Stimulated activated CD4-positive, alpha-beta T cell treated with anti-CD3 and anti-CD28 coated beads, TNF-alpha, amount 100 ng/mL, for 4 hours (primary cell): ENCODE measurements at places on chromosomes 5 and 9.

GRCh38 chr9:106875529-106875928 is 12.6 kb downstream of the ZNF462 start:
- no peak for DNase-seq

DNA sequence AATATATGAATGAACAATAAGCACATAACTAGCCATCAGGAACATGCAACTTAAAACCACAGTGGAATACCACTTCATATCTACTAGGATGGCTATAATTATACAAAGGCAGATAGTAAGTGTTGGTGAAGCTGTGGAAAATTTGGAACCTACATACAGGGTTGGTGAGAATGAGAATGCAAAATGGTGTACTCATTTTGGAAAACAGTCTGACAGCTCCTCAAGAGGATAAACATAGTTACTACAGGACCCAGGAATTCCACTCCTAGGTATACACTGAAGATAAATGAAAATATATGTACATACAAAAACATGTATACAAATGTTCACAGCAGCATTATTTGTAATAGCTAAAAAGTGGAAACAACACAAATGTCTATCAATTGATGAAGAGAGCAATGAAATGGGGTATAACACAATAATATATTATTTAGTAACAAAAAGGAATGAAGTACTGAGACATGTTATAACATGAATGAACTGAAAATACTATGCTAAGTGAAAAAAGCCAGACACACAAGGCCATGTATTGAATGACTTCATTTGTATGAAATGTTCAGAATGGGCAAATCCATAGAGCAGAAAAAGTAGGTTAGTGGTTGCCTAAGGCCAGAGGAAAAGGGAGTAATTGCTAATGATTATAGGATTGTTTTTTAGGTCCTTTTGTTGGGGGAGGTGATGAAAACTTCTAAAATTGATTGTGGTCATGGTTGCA is 31.2 kb upstream of the CDK5RAP2 start:
- no peak for DNase-seq

- no peak for DNase-seq
Observed at GRCh38 chr5:149632311-149633251, 51.3 kb downstream of the ARHGEF37 start.

DNA sequence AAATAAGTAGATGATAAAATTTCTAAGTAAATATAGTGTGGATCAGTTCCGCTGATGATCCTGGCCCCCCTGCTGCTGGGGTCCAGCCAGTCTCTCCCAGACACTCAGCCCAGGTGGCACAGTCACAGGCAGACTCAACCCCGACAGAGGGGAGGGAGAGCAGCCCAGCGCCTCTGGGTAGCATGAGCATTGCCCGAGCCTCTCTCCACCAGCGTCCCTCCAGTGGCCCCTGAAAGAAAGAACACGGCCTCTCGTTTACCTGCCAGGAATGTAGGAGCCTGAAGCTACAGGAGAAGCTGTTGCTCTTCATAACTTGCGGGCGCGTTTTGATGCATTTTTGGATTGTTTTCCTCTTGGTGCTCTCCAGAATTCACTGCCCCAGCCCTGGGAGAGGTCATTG is 68.8 kb upstream of the ICE1 start:
- no peak for DNase-seq

DNA sequence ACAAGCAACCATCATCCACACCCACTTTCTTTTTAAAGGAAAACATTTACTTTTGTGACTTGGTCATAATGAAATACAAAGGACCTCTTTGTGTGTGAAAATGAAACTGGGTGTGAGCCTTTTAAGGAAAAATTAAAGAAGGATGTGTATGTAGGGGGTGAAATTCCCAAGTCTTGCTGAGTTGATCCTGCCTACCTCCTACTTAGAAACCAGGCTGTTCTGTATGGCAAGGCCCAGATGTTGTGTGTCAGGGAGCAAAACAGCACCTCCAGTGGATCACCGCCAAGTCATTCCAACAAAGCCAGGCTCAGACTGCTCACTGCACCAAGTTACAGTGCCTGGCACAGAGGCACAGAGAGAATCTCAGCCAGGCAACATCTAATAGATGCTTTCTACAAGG is 198.5 kb upstream of the FBN2 start:
- no peak for DNase-seq

DNA sequence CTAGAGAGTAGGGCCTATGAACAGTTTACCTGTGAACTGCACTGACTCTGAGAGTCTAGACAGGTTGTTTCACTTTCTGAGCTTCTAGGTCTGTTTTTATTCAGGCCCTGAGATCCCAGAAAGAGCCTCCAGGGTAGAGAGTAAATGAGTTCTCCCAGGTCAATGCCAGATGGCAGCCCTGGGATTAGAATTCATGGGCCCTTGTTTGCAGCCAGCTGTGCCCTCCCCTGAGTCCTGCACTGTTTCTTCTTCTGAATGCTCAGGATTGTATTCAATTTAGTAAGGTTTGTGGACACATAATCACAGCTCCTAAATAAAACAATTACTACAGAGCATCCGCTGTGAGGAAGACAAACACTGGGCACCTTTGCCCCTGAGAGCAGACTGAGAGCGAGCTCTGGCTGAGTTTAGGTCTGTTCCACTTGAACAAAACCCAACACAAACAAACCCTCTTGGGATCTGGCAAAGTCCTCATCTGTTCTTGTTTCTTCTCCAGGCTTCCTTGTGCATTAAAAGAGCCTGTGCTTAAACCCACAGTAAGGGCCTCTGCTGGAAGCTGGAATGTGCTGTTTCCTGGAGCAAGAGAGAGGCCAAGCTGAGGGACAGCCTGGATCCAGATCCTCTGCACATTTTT is 29.9 kb downstream of the FAM219A start:
- no peak for DNase-seq

GRCh38 chr9:36940500-36940853 is 93.6 kb downstream of the PAX5 start:
- DNase-seq, result no peak

GRCh38 chr9:125654121-125654520 is 52.9 kb downstream of the MAPKAP1 start:
- no peak for DNase-seq

DNA sequence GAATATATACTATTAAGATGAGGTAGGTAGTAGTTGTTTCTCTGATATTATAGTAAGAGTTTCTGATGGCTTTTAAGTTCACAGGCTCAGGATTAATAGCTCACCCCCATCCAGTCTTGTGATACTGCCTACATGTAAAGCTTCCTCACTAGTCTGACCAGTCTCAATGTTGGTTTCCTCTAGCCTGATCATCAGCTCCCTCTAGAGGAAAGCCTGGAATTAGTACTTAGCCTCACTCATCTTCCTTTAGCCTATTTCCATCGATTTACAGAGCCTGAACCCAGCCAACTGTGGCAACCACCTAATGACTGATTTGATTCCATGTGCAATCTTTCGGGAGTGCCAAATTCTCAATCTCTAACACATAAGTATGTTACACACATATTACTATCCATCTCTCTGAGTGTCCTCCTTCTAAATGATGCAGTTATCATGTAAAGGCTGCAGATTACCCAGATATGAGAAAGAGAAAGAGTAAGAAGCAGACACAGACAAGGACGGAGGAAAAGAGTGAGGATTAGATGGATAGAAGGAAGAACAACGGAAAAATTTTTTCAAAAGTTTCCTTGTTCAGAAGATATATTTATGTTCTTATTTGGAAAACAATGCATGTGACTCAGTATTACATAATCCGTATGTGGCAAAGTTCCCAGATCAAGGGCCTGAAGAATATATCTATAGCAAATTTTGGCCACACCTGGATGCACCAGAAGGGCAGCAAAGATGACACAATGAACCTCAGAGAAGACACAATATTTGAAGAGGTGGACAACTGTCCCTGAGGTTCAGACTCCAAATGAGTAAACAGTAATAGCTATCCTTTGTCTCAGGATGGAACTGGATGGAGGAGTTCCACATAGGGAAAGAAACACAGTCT is 333.7 kb downstream of the ELAVL2 start:
- DNase-seq, result no peak

DNA sequence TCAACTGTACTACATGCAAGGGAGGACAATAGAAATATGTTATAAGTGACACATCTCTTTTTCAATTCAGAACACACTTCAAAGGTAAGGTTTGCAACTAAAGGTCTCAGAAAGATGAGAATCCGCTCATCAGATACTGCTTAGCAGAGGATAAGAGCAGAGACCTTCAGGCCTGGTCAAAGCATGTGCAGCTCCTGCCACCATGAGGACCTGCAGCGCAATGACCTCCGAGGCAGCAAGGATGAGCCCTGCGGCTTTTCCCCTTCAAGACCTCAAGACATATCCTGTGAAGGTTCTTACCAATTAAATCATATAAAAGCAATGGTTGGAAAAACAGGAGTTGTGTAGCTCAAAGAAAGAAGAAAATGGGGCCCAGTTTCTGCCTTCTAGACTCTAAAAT is 135.8 kb downstream of the TRIM36 start:
- DNase-seq, result no peak

- DNase-seq, result no peak
Observed at GRCh38 chr5:44674461-44674860, 134.3 kb upstream of the MRPS30 start.

- DNase-seq, result no peak
Observed at GRCh38 chr5:118185018-118185417, 803.3 kb downstream of the DTWD2 start.

DNA sequence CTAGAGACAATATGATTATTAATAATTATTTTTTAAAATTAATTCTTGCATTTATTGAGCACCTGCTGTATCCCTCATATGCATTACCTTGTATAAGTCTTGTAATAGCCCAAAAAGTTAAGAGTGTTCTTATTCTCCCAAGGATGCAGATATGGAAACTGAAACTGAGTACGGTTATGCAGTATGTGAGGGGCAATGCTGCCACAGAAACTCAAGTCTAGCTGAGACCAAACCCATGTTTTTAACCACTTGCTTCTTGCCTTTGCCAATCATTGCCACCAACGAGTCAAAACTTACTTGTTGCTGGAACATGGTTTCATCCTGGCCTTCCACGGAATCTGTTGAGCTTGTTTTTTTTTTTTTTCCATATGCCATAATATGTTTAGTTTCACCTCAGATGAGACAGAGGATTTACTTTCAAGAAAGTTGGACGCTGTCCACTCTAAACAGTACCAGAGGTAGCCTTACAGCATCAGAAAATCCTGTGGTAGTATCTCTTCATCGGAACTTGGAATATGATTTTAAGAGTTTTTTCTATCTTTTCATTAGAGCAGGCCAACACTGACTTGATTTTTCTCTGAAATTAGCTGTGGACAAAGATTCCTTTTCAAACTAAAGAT is 27.9 kb downstream of the DOCK8 start:
- no peak for DNase-seq

GRCh38 chr5:152978141-152978835 is 512.2 kb upstream of the GRIA1 start:
- DNase-seq, result no peak

DNA sequence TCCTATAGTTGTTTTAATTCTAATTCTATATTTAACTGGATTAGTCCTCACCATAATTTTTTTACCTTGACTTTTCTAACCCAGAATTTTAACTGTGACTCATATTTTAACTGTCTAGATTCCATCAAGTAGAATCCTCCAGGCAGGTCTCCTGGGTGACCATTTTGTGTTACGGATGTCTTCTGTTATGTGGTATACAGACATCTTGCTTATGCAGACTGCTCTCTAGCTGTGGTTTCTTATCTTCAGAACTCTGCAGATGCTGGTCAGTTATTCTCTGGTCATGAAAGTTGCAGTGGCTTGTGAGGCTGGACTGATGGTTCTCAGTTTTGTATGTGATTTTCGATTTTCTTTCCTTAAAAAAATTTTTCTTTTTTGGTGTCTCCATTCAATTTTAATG is 139.4 kb downstream of the ATG10 start:
- DNase-seq, result no peak

GRCh38 chr9:111886983-111887718 is 9.5 kb upstream of the UGCG start:
- no peak for DNase-seq

DNA sequence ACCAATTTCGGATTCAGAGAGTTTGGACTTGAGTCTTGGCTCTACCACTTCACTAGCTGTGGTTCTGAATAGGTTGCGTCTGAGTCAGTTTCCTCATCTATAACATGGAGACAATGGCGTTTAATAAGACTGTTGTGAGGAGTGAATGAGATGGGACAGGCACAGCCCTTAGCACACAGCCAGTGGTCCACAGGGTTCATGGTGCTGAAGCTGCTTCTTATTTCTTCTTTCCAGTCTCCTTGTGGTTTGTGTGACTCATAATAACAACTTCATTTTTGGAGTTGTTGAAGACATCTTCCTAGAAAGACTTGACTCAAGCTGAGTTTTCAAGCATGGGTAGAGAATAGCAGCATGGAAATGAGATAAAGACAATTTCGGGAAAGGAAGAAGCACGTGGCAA is 172.6 kb upstream of the PPP2R2B start:
- DNase-seq, result no peak

DNA sequence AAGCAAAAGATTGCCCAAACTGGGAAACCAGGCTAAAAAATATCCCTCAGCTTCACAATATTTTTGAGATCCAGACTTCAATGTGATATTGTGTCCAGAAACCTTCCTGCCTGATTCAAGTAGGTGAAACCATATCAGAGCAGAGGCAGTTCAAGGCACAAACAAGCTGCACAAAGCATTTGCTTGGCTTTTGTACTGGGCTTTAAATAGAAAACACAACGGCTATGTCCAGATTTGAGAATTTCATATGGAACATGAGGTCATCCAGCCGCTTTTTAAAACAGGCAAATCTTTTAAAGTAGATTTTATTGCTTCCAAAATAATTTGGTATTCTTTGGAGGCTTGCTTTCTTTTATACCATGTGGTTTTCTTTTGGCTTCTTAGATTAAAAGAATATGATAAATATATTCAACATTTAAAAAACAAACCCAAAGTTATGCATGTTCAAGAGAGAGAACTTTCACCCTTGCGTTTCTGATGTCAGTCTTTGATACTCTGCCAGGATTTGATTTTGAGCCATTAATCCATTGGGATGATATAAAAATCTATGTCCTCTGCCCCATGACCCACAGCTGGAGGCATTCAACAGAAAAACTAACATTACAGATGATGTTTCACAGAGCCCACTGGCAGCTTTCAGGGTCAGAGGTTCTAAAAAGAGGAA is 29.0 kb upstream of the CCDC112 start:
- no peak for DNase-seq

DNA sequence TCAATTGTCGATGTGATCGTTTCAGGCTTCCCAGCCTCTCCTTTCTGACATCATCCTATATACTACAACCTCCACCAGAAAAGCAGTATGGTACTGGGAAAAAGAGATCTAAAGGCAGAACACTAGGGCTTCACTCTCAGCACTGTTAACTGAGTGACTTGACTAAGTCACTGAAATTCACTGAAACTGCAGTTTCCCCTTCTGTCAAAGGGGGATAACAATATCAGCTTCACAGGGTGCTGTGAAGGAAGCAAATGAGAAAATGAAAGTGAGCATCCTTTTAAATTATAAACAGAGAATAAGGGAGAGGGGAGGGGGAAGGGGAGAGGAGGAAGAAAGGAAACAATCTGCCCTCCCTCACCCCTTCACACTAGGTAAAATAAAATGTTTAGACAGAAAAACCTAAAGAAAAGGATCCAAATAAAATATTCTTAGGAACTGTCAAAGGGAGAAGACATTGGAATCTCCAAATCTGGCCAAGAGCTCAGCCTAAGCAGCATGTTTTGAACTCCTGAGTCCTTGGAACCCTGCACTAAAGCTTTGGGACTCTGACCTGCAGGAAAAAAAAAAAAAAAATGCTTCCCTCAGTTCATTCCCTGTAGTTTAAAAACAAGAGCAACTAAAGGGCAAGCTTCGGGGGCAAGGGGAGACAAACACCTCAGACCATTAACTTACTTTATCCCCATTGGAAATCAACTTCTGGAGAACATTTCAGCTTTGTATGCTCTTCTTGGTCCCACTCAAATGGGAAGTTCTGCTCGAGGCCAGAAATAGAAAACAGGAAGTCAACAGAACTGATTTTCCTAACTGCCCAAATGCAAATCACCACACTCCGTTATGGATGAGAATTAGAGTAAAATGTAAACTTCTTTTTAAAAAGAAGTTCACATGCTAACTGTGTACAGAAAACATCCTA is 178.3 kb downstream of the DEPDC1B start:
- DNase-seq, result no peak
